Retina (tissue), 1 donor: ENCODE measurements at places on chromosomes 5 and 9.

DNA sequence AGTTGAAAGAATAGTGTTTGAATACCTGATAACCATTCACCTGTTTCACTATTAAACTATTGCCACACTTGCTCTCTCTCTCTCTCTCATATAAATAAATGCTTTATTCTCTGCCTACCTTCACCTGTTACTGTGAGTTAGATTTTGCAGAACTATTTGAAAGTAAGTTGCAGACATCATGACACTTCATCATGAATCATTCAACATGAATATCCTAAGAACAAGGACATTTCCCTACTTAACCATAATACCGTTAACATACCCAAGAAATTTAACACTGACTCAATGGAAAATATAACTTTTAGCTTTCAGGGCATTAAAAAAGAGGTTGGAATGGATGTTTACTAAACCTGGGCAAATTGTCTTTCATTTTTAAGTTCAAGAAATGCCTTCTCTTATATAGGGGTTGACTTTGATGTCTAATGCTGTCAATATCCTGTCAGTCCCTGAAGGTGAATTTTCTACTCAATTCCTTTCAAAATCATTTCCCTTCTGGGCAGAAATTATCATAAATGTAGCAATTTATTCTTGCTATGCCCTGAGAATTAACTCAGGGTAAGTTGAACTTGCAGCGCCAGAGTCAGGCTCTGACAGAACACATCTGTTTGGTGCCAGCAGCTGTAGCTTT is 582.6 kb upstream of the TLE4 start:
- DNase-seq: no peak

GRCh38 chr9:5838884-5839571 is 6.1 kb upstream of the ERMP1 start:
- DNase-seq: no peak

GRCh38 chr9:118336943-118337330 is 632.7 kb downstream of the TLR4 start:
- DNase-seq: no peak

DNA sequence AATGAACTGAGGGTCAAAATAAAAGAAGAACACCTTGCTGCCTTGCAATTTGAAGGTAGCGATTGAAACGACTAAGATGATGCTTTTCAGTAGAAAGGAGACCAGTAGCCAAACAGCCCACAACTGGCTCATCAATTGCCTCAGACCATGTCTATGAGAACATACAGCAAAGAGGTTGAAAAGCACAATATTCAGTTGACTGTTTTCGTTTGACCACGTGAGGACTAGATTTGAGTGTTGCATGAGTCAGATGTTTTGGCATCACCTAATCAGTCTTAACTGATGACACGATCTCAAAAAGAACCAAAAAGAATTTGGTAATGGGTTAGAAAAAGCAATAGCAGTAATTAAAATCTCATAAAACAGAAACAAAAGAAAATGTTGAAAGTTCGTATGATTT is 82.7 kb upstream of the IL7R start:
- DNase-seq: no peak

GRCh38 chr9:92671323-92671722 is 1.4 kb upstream of the IPPK start:
- DNase-seq: no peak

DNA sequence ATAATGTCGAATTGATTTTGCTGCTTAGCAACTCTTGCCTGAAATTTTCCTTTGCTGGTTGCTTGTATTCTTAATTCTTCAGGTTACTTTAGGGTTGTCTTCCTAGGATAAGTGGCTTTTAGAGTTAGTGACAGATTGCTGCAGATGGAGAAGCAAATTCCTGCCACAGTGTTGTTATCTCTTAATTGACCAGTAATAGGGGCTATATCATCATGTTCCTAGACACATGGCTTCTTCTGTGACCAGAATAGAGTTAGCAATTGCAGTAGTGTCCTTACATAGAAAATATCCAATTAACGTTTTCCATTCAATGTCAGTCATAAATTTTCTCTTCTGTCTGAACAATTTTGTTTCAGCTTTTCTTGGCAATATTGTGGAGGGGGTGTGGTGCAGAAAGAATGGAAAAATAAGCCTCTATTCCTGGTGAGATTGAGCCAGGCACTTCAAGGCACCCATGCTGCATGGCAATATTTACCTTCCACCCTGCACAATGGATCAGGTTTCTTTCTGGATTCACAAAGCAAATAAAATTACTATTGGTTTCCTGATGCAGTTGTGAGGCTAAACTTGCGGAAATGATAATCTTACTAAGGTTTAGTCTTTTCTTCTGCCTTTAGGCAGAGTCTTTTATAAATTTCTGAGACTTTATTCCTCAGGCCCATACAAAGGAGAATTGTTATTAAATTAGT is 1481.5 kb downstream of the EFNA5 start:
- no peak for DNase-seq

GRCh38 chr5:132695956-132696355 is 22.2 kb downstream of the IL4 start:
- DNase-seq: no peak

DNA sequence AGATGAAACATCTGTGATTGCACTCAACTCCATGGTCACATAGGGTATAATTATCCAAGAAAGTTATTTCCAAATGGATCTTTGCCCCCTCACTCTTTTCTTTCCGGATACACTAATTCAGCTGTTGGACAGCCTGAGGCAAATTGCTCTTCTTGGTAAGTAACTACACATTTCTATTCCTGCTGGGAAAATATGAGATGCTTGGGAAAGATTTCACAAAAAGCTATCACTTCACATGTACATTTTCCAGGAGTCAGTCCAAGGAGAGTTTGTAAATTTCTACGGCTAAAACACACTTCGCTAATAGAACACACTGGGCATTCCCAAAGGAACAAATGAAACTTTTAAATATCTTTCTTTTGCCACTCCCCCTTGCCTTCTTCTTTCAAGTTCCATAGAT is 123.0 kb upstream of the GRIA1 start:
- no peak for DNase-seq

- no peak for DNase-seq
These were observed 97.5 kb downstream of the MLLT3 start for GRCh38 chr9:20524776-20525175.

DNA sequence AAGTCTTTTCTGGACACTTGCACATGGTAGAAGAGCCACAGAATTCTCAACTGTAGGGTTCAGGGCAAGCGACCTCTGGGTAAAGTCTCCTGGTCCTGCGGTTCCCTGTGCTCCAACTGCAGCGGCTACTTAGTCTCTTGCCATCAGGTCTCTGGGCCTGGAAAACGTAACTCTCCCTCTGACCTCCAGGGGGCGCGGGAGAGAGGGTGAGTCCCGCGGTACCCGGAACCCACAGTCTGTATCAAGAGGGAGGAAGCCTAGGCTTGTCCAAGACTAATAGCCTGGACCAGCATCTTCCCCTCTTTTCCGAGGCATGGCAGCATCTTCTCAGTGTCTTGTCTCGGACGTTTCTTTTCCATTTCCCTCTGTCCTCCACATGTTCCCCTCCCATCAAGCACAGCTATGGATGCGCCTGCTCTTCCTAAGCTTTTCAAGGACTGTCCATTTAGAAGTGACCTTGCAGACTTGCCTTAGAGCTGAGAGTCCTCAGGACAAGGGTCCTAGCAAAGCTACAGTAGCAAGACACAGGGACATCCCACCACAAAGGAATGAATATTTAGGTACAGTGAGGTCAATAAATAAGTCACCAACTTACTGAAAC is 59.3 kb downstream of the FSTL4 start:
- DNase-seq: peak; percentile 66

- DNase-seq: no peak
These were observed 402.9 kb upstream of the TYRP1 start for GRCh38 chr9:12290166-12290869.

DNA sequence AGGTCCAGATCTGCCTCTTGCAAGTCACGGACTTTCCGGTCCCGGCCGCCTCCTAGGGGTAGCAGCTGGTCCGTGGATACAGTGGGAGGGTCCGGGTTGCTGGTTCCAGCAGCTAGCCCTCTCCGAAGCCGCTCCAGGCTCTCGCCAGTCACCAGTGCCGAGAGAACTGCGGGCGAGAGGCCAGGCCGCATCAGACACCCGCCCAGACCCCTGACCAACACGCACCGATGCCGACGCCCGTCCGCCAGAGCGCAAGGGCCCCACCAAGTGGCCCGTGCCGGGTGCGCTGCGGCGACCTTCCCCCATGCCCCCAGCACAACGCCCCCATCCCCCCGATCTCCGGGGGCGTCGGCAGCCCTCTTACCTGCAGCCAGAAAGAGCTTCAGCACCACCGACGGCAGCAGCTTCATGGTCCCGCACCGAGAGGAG is 470 bp downstream of the HBEGF start:
- DNase-seq: peak; percentile 87

- DNase-seq: no peak
These were observed 92.6 kb downstream of the SH3TC2 start for GRCh38 chr5:148970228-148970627.

- DNase-seq: no peak
These were observed 86.9 kb downstream of the AOPEP start for GRCh38 chr9:94813379-94813778.

GRCh38 chr5:102920762-102921161 is 165.7 kb downstream of the PAM start:
- peak; percentile 49 for DNase-seq

- no peak for DNase-seq
These were observed 4.5 kb downstream of the SLC36A1 start for GRCh38 chr5:151451626-151452520.

GRCh38 chr9:107363516-107364152 is 80.6 kb downstream of the RAD23B start:
- peak; percentile 66 for DNase-seq

- DNase-seq: peak; percentile 91
These were observed 20.3 kb downstream of the PTPA start for GRCh38 chr9:129131300-129132145.

GRCh38 chr9:37302277-37302676 is 120.2 kb upstream of the GRHPR start:
- no peak for DNase-seq

GRCh38 chr5:53067641-53068040 is 41.9 kb downstream of the MOCS2 start:
- DNase-seq: no peak

DNA sequence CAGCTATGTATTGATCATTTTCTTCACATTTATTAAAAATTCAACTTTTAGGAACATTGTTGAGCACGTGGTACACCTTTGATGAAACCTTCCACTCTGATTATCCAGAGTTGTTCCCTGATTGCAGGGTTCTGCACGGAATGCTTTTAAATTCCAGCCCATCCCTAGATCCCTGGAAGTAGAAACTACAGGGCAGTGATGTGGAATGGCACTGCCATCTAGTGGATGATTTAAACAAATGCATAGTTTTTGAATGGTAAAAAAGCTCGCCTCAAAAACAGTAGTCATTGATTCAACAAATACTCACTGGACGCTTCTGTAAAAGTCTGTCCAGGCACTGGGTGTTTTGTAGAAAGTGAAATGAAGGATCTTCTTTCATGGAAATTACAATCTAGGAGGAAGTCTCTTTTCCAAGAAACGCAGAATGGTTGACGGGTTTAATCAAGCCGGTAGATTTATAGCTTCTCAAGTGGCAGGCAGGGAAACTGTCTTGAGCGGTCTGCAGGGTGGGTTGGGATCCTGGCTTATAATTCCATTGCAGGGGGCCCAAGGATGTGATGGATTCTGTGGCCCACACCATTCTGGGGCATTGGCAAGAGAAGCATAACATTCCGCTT is 118.4 kb downstream of the ARHGAP26 start:
- DNase-seq: peak; percentile 59

DNA sequence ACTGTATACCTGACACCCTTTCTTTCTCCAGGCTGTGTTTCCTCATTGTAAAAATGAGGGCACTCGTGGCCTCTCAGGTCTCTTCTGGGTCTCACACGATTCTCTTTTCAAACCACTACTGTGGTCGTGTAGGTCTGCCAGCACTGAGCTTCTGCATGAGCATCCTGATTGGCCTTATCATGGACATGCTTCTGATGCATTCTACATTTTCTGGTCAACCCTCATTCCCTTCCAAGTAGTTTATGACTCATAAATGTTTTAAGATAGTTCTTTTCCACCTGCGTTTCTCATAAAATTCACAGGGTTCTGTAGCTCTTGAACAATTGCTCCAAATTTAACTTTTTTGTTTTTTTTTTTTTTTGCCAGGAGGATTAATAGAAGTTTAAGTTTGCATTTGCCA is 294.8 kb downstream of the KCTD16 start:
- DNase-seq: no peak

DNA sequence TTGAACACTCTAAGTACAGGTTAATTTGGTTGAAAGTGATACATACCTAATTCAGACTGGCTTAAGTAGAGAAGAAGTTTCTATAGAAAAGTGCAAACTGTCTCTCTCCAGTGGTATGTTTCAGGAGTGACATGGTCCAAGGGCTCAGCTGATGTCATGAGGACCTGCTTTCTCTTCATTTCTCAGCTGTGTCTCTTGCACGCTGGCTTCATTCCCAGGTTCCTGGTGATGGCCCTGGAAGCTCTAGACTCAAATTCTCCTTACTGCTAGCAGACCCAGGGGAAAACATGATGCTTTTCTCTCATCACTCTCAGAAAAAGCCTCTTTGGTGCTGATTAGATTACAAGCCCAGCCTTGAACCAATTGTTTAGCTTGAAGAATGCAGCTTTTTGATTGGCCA is 211.9 kb upstream of the CLINT1 start:
- no peak for DNase-seq

DNA sequence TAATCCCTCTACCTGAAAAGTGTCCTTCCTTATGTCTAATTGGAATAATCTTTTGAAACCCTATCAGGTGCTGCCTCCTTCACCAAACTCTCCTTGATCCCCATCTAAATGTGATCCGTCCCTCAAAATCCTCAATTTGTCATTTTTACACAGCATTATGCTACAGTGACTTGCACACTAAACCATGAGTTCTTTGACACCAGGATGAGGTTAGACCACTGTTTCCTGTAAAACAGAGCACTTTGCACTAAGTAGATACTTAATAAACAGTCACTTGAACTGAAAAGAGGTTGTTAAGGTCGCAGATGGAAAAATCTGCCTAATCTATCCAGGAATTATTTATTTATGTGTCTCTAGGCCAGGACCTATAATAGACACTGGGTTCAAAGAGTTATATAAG is 44.2 kb upstream of the TLX3 start:
- DNase-seq: no peak

GRCh38 chr5:154475591-154476353 is 2.3 kb downstream of the HAND1 start:
- peak; percentile 86 for DNase-seq

GRCh38 chr9:84669013-84669287 is 579 bp upstream of the NTRK2 start:
- no peak for DNase-seq

GRCh38 chr9:101738566-101739183 is at the start of gene GRIN3A:
TSS of gene GRIN3A (minus strand) at chr9:101738647. CDS start at chr9:101737979, 668 bp downstream.
- no peak for DNase-seq
